ENCODE measurements at places on chromosomes 1 and 21.
A peak's percentile ranks its signal among the peaks of the same experiment; 100 is the strongest.

DNA sequence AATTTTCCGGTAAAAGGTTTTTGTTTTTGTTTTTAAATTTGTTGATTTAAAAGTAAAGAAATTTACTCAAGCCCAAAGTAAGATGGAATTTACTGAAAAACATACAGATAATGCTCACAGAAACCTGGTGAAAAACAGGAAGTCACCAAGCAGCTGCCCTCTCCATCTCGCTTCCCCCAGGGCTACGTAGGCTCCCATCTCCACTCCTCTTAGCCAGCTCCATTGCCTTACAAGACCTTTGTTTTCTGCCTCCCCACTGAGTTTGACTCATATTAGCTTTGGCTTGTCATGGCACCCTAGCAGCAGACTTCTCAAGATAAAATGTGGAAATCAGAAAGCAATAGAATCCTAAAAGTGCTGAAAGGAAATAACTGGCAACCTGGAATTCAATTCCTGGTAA is 57.9 kb downstream of the PHTF1 start:
- DNase-seq, result peak; percentile 49

GRCh38 chr1:117210831-117211261 is at the start of gene VTCN1:
Gene VTCN1, minus strand, starts transcription at chr1:117210927. Its CDS starts 72 bp downstream, at chr1:117210855.
- DNase-seq, result no peak

GRCh38 chr1:159752135-159752580 is 28.6 kb upstream of the DUSP23 start:
- no peak for DNase-seq

- DNase-seq, result no peak
Observed at GRCh38 chr1:1137256-1138045, 21.6 kb upstream of the C1orf159 start.

DNA sequence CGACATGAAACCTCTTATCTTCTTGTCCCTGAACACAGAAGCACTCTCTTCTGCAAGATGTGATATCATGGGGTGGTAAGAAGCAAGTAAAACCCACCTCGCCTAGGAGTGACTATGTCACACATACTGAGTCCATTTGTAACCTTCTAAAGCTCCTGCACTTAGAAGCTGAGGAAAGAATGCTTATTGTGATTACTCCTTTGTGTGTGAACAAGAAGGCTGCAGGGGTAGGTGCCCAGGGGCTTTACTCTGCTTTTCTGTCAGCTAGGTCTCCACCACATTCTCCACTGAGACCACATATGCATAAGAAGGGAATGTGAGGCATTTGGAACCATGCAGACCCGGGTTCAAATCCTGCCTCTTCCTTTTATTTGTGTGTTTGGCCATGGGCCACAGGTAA is 144.3 kb downstream of the DMRTA2 start:
- no peak for DNase-seq

DNA sequence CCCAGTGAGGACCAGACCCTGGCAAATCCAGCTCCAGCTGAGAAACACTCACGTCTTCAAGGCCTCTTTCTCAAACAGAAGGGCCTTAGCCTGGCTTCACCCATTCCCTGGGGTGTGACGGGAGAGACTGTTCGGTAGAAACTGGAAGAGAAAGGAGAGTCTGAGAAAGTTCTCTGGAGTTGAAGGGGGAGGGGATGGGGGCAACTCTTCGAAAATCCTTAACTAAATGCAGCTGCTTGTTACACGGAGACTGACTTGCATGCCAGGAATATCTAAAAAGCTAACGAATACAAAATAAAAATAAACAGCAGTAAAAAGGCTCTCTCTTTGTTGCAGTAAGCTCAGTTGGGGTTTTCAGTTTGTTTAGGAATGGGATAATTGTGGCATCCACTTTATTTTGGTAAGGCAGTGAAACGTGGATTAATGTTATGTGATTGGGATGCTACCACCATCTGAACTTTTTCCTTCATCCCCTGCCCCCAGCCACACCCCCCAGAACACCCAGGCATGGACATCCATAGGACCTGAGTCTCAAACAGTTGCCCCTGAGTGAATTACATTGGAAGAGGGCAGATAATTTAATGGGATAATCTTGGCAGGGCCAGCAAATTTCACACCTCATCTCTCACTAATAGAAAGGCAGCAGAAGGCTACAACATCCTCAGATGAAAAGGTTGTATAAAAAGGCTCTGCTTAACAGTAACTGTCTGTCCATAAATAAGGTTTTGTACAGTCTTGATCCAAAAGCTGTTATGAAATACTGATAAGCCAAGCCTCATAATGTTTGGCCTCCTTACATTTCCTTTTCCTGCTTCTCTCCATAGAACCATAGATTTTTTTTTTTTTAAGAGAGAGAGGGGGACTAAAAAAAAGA is 5.8 kb downstream of the ROR1 start:
- DNase-seq, result no peak

DNA sequence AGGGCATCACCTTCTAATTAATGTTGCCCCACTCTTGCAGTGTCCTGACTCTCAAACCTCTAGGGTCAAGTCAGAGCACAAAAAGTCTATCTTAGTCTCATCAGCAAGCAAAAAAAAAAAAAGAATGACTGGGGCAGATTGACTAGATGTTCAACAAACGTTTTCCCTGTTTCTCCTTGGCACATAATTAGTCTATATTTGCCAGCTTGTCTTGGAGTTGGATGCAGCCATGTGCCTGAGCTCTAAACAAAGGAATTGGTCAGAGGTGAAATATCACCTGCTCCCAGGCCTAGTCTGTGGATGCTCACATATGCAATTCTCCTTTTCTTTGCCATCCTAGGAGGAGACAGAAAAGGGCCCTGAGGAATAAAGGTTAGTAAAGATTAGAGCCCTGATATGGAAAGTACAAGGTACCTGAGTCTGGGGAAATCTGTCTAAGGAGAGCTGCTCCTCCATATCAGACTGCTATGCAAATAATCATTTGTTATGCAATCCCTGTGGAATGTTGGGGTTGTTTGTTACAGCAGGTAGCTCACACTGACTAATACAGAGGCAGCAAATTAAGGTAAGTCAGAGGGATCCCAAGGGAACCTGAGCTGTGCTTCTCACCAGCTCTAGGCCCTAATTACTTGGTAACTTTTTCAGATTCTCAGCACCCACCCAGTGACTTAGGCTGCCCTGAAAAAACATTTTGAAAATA is 130.8 kb downstream of the BRINP2 start:
- no peak for DNase-seq

DNA sequence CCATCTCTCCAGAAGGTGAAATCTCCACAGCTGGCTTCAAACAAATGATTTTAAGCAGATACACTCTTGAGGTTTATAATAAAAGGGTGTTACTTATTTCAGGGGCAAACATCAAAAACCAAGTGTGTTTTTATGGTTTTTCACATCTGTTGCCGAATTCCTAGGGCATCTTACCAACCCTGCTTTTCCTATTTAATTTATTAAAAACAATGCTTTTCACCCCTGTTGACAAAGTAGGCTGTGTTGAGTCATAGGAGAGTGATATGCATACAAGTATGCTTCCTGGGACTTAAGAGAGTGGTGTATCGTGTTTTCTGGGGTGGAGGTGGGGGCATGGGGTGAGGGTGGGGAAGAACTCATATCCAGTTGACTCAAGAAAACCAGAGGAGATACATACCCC is 29.3 kb upstream of the IL20 start:
- DNase-seq, result no peak

DNA sequence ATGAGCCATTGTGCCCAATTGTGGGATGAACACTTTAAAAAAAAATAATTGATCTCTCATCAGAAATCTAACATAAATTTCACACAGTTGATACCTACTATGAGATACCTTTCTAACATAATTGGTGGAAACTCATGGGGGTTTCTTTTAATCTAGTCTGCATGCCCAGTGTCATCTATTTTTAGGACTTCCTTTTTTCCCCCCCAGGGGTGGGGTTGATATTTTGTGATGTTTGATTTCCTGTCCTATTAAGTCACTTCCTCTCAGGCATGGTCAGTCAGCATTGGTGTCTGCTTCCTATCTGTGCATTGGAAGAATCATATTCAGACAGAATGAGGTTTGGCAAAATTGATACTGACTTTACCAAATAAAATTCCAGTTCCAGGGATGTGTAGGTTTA is 21.5 kb downstream of the NFYC start:
- DNase-seq, result peak; percentile 40

- no peak for DNase-seq
Observed at GRCh38 chr1:7594002-7594713, 176.9 kb upstream of the VAMP3 start.

GRCh38 chr21:25708467-25709065 is 26.1 kb downstream of the ATP5PF start:
- peak; percentile 56 for DNase-seq

GRCh38 chr1:90122654-90123340 is 127.9 kb downstream of the ZNF326 start:
- DNase-seq, result no peak

- peak; percentile 54 for DNase-seq
Observed at GRCh38 chr1:216119600-216119999, 303.6 kb downstream of the USH2A start.

- DNase-seq, result no peak
Observed at GRCh38 chr1:207342332-207342731, 20.9 kb downstream of the CD55 start.

DNA sequence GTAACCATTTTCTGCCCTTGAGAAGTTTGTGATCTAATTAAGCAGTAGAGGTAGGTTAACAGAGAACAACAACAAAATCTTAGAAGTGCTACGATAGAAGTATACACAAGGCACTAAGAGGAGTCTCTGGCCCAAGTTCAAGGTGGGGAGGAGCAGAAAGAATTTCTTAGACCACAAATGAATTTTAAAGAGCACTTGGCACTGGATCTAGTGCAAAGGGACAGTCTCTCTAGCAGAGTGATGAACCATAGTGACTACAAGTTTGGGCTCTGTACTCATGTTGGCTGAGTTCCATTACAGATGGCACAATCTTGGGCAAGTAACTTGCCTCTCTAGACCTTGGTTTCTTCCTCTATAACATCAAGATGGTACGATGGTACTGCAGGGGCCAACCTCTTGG is 33.3 kb upstream of the PIGC start:
- DNase-seq, result no peak

DNA sequence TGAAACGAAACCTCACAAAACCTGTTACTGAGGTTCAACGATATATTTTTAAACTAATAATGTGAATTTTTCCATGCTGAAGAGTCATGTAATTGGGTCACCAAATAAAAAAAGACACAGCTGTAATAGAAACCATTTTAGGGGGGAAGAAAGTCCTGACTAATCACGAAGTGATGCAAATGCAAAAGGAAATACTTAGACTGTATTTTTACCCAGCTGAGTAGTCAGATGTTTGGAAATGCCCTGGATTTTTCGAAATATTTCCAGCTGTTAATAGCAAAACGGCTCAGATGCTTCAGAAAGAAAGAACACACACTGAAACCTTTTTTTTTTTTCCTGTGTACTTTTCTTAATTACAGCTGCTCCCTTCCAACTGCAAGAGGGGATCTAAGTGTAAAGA is 210.3 kb downstream of the SETD4 start:
- no peak for DNase-seq

DNA sequence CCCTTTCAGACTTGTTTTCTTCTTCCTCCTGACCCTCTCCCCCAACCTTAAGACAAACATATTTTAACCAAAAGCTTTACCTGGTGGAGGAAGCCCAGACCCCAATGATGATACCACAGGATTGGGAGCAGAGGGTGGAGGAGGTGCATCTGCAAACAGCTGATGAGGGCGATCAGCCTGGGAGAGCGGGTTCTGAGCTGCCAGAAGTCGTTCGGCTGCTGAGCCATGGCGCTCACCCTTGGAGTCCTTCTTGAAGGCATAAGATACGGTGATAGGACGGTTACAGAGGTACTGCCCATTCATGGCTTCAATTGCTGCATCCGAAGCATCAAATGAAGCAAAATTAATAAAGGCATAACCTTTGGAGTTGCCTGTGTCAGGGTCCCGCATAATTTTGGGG is 1.3 kb downstream of the SF3B4 start:
- no peak for DNase-seq

GRCh38 chr1:86846164-86846647 is 67.7 kb downstream of the SELENOF start:
- DNase-seq, result peak; percentile 95

DNA sequence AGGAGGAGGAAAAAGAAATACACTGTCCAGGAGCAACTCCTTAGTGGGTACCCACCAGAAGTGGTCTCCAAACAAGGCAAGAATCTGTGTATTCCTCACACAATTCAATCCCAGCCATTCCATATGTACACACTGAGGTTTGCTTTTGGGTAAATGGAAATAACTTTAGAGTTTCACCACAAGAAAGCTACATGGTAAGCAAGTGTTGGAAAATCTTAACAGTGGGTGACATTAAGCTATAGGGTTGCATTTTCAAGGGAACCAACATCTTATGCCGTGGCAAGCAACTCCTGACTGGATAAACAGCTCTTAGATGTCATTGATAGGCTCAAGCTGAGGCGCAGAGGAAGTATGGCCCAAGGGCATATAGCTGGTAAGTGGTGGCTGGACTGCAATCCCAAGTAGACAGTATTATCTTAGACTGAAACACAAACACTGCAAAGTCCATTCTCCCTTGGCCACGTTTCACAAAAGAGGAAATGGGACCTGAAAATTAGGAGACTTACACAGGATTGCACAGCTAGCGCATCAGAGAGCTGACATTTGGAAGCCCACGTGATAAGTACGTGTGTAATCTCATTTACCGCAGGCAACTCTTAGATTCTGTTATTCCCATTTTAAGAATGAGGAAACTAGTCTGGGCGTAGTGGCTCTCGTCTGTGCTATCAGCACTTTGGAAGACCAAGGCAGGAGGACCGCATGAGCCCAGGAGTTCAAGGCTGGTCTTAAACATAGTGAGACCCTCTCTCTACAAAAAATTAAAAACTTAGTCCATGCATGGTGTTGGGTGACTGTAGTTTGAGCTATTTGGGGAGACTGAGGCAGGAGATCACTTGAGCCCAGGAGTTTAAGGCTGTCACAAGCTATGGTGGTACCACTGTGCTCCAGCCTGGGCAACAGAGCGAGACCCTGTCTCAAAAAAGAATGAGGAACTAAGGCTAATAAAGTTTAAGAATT is 4.0 kb upstream of the BRWD1 start:
- DNase-seq, result no peak

DNA sequence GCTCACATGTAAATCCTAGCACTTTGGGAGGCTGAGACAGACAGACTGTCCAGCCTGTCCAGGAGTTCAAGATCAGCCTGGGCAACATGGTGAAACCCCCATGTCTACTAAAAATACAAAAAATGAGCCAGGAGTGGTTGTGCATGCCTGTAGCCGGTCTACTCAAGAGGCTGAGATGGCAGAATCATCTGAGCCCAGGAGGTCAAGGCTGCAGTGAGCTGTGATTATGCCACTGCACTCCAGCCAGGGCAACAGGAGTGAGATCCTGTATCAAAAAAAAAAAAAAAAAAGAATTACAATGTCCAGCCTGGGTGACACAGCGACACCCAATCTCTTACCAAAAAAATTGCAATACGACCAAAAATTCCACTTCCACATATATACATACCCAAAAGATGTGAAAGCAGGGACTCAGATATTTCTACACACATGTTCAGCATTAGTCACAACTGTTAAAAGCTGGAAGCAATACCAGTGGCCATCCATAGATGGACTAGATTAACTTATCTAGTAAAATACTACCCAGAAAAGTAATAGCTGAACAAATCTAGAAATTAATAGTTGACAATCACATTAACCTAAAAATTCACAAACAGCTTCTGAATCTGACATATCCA is 49.2 kb downstream of the ASH1L start:
- no peak for DNase-seq

Measured in A673 (cell line).